ENCODE measurements at places on chromosomes 4 and X. TPM values are rescaled to one million over a fixed set of nuclear protein-coding genes. Genes with fewer than 3 reads are reported as not detected.

- no peak for DNase-seq
Measured at GRCh38 chr4:176156656-176157055, 38.7 kb downstream of the SPATA4 start.

PAGE2B gene
- polyA plus RNA-seq, result not detected

DNA sequence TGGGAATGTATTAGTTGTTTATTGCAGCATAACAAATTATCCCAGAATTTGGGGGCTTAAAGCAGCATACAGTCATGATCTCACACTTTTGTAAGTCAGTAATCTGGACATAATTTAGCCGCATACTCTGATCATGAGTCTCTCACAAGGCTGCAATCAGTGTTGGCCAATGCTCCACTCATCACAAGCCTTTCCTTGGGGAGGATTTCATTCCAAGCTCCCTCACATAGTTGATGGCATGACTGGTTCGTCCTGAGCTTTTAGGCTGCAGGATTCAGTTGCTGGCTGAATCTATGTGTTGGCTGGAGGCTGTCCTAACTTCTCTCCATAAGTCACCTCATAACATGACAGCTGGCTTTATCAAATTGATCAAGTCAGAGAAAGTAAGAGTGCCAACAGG, 1568.6 kb upstream of the PCDH7 start:
- no peak for DNase-seq

DNA sequence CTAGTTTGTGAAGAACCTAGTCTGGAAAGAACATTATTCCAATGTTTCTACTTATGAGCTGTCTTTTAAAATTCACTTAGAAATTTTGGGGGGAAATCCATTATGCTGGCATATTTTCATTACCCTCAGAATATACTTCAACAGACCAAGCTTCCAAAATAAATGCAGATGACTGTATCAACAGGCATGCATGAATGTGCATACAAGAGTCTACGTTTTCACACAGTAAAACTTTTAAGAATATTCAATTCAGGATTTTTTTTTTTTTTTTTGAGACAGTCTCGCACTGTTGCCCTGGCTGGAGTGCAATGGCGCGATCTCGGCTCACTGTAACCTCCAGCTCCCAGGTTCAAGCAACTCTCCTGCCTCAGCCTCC, 49.7 kb downstream of the ABCG2 start:
- no peak for DNase-seq

TTC29 gene
- polyA plus RNA-seq, result not detected

DNA sequence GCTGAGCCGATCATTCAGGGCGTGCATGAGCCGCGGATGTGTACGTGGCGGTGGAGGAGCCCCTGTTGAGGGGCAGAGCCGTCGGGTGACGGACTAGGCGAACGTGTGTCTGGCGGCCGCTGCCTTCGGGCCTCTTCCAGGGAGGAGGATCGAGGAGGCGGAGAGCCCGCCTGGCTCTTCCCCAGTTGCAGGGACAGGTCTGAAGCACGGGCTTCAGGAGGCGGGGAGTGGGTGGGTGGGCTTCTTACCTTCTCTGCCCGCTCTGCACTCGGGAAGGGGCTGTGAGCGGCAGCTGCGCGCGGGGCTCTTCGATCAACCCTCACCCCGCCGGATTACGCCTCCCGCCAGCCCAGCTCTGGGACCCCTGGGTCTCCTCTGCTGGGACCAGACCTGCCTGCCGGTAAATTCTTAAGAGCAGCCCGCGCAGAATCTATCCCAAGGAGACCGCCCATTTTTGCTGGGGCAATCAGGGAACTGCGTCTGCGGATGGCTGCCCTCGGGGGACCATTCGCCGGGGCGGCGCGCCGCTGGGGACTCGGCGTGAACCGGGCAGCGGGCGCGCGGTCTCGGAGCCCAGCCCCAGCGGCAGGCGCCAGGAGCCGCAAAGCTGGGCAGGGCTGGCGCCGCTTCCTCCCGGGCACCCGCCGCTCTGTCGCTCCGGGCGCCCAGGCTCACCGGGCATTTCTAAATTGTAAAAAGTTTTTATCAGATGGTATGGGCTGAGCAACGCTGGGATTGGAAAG, 4.9 kb downstream of the PLAC8 start:
- no peak for DNase-seq

MAGEA4 gene
- polyA plus RNA-seq, result not detected
